ENCODE measurements at places on chromosomes 2 and 18. TPM values are rescaled to one million over a fixed set of nuclear protein-coding genes. Genes with fewer than 3 reads are reported as not detected.

GALR1 gene
- total RNA-seq: 0.16 TPM

POTEI gene
- not detected for total RNA-seq

AKAIN1 gene
- total RNA-seq: not detected

GRCh38 chr2:182608181-182608845 is 107.7 kb upstream of the DNAJC10 start:
- no peaks in the 10 kb centered on the region for H3K4me1 ChIP-seq
- H3K4me3 ChIP-seq: no peak overlapping the region
- DNase-seq: no peak
- no peaks in the 10 kb centered on the region for H3K27me3 ChIP-seq

DNA sequence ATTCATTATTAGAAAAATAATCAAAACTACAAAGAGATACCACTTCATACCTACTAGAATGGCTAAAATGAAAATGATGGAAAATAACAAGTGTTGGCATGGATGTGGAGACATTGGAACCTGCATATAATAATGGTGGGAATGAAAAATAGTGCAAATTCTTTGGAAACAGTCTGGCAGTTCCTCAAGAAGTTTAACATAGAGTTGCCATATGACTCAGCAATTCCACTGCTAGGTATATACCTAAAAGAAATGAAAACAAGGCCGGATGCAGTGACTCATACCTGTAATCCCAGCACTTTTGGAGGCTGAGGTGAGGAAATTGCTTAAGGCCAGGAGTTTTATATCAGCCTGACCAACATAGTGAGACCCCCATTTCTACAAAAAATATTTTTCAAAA is 41.6 kb upstream of the ACYP2 start:
- no peak overlapping the region for H3K4me3 ChIP-seq
- H3K36me3 ChIP-seq: no peaks in the 10 kb centered on the region
- no peak overlapping the region for H3K27ac ChIP-seq
- DNase-seq: no peak
- no peaks in the 10 kb centered on the region for H3K27me3 ChIP-seq

GRCh38 chr2:6474161-6475140 is 391.3 kb downstream of the CMPK2 start:
- no peak overlapping the region for H3K4me3 ChIP-seq

GRCh38 chr2:184472481-184472880 is 125.8 kb upstream of the ZNF804A start:
- no peaks in the 10 kb centered on the region for H3K4me1 ChIP-seq
- no peak overlapping the region for H3K27ac ChIP-seq
- no peaks in the 10 kb centered on the region for H3K36me3 ChIP-seq
- H3K4me3 ChIP-seq: no peak overlapping the region

DNA sequence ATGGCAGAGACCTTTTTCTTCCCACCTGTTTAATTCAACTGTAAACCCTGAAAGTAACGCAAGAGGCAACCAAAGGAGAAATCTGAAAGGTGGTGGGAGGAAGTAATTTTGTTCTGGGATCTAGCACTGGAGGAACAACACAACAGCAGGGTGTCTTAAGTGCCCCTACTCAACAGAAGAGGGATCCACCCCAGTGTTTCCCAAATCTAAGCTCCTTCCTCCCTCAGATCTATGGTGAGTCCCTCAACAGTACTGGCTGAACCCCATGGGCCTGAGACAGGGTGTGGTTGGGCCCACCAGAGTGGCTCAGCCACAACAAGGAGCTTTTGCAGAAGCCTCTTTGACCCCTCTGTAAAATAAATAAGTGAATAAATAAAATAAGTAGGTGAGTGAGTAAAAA is 790.3 kb downstream of the ERBB4 start:
- no peak for DNase-seq
- no peak overlapping the region for H3K27ac ChIP-seq
- H3K4me1 ChIP-seq: no peaks in the 10 kb centered on the region
- H3K36me3 ChIP-seq: no peaks in the 10 kb centered on the region

- no peaks in the 10 kb centered on the region for H3K4me1 ChIP-seq
- DNase-seq: no peak
- no peaks in the 10 kb centered on the region for H3K36me3 ChIP-seq
- H3K27me3 ChIP-seq: no peaks in the 10 kb centered on the region
These were observed 97.9 kb upstream of the ATL2 start for GRCh38 chr2:38474715-38475566.

DNA sequence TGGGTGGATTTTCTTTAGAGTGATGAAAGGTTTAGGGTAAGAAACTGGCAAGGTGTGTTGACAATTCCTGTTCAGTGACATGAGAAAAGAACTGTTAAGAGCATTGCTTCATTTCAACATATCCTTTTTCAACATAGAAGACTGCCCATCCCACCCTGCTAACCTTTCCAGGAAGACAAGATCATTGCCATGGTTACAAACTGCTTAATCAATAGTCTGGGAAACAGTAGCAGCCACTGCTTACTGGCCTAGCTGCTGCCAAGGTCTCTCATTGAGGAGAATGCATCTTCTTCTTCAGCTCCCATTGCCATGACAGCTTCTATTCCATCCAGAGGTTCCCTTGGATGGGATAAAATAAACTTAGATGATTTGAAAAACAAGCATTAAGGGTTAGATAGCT is 212.1 kb downstream of the LRRTM1 start:
- no peak overlapping the region for H3K4me3 ChIP-seq
- H3K36me3 ChIP-seq: no peaks in the 10 kb centered on the region
- no peak for DNase-seq
- H3K27me3 ChIP-seq: no peaks in the 10 kb centered on the region

DNA sequence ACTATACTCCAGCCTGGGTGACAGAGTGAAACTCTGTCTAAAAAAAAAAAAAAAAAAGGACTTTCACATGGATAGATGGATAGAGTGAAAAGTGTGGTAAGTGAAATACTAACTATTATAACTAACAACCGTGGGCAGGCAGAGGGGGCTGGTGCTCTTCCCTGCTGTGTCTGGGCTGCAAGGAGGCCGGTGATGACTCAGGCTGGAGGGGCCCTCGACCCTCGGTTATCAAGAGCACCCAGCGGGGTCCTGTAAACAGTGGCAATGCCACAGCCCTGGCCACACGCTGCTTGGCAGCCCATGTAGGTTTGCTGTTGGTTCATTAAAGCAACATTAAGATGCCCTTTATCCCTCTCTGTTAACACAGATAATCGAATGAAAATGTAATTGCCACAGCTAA is 184.8 kb upstream of the RAB12 start:
- H3K27ac ChIP-seq: no peak overlapping the region
- H3K36me3 ChIP-seq: no peaks in the 10 kb centered on the region
- no peak overlapping the region for H3K4me3 ChIP-seq
- H3K27me3 ChIP-seq: no peaks in the 10 kb centered on the region
- DNase-seq: no peak

DNA sequence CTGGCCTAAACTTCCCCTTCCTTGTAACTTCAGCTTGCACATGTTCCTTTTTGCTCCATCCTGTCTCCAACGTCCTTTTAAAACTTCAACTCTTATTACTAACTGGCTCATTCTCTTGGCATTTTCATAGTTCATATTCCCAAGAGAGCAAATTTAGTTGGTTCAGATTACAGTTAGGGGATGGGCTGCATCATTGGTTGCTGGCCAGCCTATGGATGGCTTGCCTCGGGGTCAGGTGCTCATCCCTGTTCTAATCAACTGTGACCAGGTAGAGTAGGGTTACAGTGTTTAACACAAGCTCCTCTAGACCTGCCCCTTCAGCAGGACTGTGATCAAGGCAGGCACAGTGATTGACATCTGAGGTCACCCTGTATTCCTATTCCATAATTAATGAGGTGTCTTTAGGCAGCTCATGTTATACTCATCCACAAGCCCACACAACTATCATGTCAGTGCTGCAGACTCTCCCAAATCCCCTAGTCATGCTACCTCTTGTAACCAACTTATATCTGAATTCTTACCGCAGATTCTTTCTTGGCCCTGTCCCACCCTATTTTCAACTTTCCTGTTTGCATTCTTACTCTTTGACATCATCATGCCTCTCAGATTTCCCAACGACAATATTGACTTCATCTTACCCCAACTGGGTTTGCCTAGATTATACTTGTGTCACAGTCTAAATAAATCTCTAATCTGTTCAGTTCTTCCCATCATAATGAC is 293.3 kb downstream of the MTX2 start:
- no peak overlapping the region for H3K4me3 ChIP-seq
- H3K27ac ChIP-seq: no peak overlapping the region
- no peak for DNase-seq
- H3K4me1 ChIP-seq: no peaks in the 10 kb centered on the region

DNA sequence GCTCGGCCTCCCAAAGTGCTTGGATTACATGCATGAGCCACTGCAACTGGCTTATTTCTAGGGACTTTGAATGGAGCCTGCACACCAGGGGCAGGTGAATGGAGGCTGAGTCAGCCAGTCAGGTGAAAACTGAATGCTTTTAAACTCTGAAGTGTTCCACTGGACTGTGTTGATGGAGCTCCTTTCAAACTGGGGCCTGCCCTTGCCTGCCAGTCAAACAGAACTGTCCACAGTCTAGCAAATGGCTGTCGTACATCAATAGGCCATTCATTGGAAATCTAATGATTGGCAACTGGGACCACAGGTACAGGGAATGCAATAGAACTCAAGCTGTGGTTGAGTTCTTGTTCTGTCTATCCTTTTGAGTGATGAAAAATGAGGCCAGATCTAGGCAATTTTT is 966 bp upstream of the NOSTRIN start:
- no peaks in the 10 kb centered on the region for H3K4me1 ChIP-seq
- H3K36me3 ChIP-seq: no peaks in the 10 kb centered on the region
- H3K4me3 ChIP-seq: no peak overlapping the region
- H3K27ac ChIP-seq: peak overlapping the region; percentile 61
- DNase-seq: no peak

- H3K4me3 ChIP-seq: no peak overlapping the region
- DNase-seq: no peak
- H3K27ac ChIP-seq: no peak overlapping the region
- no peaks in the 10 kb centered on the region for H3K36me3 ChIP-seq
These were observed 20.4 kb downstream of the HS6ST1 start for GRCh38 chr2:128298286-128298685.

GRCh38 chr2:26623541-26624495 is 17.3 kb downstream of the CIB4 start:
- H3K36me3 ChIP-seq: no peaks in the 10 kb centered on the region
- H3K4me3 ChIP-seq: no peak overlapping the region
- H3K27ac ChIP-seq: no peak overlapping the region
- DNase-seq: peak; percentile 31
- H3K4me1 ChIP-seq: no peaks in the 10 kb centered on the region

DNA sequence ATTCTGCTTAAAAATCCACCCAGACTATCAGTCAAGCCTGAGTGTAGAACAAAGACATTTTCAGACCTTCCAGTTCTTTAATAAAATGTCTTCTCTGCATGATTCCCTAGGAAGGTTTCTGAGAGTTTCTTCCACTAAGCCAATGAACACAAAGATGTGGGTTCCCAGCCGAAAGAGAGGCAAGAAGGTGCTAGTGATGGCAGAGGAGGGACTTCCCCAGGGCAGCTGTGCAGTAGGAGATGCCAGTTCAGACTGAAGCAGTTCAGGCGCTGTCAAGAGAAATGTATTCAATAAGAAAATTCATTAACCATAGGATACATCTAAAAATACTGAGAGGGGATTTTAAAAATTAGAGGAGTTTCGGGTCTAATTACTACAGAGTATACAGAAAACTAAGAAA is 83.3 kb downstream of the RND3 start:
- H3K36me3 ChIP-seq: no peaks in the 10 kb centered on the region
- H3K4me1 ChIP-seq: no peaks in the 10 kb centered on the region
- H3K27ac ChIP-seq: no peak overlapping the region

DNA sequence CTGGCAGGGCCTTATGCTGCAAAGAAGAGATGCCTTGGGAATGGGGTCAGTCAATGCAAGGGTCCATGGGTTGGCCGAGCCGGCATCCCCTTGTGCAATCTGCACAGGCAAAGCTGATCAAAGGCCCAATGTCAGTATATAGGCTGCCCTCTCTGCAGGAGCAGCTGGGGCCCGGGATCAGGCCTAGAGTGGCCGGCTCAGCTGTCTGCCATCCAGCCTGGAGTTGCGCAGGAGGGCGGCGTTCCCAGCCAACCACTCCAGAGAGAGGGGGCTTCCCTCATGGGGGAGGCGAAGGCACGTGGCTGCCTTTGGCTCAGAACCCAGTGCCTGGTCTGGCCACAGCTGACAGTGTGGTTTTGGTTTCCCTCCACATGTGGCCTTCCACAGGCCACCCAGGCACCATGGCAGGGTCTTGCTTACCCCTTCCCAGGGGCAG is 3.9 kb downstream of the INPP5D start:
- peaks cover 22% of the 10 kb centered on the region for H3K4me1 ChIP-seq
- H3K36me3 ChIP-seq: no peaks in the 10 kb centered on the region
- DNase-seq: peak; percentile 67
- no peak overlapping the region for H3K27ac ChIP-seq
- no peak overlapping the region for H3K4me3 ChIP-seq

All from suprapubic skin (tissue), 4 donors.